Omental fat pad (tissue), 4 donors: ENCODE measurements at places on chromosomes 2 and 18. TPM values are rescaled to one million over a fixed set of nuclear protein-coding genes. Genes with fewer than 3 reads are reported as not detected.

Gene EMILIN1
- 45.0 TPM for total RNA-seq

Gene RAB17
- 3.5 TPM for total RNA-seq

Gene GLI2
- total RNA-seq, result 2.4 TPM

Gene NYAP2
- not detected for total RNA-seq

Gene NGEF
- total RNA-seq, result 1.3 TPM

DNA sequence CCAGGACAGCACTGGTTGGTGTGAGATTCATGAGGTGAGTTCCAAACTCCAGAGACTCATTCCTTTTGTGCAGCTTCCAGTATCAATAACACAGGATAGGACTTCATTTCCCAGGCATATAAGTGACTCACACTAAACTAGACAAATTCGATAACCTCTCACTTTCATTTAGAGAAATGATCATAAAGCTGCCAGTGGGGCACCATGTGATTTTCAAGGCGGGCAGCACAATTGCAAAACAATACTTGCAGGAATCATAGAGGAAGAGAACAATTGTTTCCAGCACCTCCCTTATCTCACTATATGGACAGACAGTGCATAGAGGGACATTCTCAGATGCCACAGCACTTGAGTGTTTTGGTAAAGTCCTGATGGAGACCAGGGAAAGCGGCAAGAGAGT is 31.3 kb upstream of the DNAH7 start:
- DNase-seq, result no peak

- DNase-seq, result no peak
Observed at GRCh38 chr2:189406586-189407233, 34.6 kb upstream of the WDR75 start.

DNA sequence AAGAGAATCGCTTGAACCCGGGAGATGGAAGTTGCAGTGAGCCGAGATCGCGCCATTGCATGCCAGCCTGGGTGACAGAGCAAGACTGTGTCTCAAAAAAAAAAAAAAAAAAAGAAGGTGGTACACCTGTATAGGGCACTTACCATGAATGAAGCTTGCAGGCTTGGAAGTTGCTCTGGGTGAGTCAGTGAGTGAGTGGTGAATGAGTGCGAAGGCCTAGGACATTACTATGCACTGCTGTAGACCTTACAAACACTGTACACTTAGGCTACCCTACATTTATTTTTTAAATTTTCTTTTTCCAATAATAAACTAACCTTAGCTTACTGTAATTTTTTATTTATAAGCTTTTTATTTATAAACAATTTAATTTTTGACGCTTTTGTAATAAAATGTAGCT is 78.4 kb upstream of the ATG16L1 start:
- no peak for DNase-seq

- DNase-seq, result no peak
Observed at GRCh38 chr2:205555566-205556230, 126.6 kb upstream of the NRP2 start.

GRCh38 chr18:58104096-58104495 is 60.1 kb downstream of the NEDD4L start:
- no peak for DNase-seq

GRCh38 chr2:197804758-197805714 is 643 bp downstream of the PLCL1 start:
- peak; percentile 22 for DNase-seq

DNA sequence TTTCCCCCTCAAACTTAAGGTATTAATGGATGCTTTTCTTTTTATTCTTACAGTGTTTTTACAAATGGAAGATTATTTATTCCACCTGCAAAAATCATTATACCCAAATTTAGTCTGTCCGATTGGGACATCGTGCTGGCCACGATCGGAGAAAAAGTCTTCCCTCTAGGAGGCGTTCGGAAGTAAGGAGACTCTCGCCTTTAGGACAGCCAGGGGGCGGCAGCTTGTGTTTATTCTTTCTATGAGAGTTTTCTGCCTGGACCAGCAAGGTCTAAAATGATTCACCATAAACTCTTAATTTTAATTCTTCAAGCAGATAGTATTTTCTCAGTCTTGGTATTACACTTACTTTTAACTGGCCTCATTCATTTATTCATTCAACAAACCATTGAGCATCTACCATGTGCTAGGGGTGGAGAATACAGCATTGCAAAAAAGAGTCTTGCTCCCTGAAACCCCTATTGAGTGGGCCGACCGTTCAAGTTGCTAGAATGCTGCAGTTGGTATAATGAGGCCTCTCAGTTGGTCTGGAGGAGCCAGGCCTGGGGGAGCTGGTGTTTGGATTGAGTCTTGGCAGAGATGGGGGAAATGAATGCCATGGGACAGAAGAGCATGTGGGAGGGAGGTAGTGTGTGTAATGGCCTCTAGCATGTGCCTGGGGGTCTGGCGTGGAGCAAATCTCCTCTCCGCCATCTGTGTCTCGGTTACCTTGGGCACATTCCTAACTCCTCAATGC is 38.7 kb downstream of the DCDC2C start:
- DNase-seq, result no peak
